ENCODE measurements at places on chromosomes 1 and 21. TPM values are rescaled to one million over a fixed set of nuclear protein-coding genes. Genes with fewer than 3 reads are reported as not detected.

RGS1 gene
- total RNA-seq = 189 TPM

ATP1B1 gene
- 46.9 TPM for total RNA-seq

LHX8 gene
- total RNA-seq = not detected

SYNC gene
- 13.6 TPM for total RNA-seq

GUCA2A gene
- total RNA-seq = not detected

PYGO2 gene
- total RNA-seq = 20.3 TPM

UBL4B gene
- 0.29 TPM for total RNA-seq

TFAP2E gene
- total RNA-seq = 2.6 TPM

CHI3L1 gene
- 638 TPM for total RNA-seq

ICOSLG gene
- total RNA-seq = 4.2 TPM

EXTL2 gene
- 8.3 TPM for total RNA-seq

KIF2C gene
- 0.98 TPM for total RNA-seq

AADACL4 gene
- not detected for total RNA-seq
